AG09319 (cell line): ENCODE measurements at places on chromosomes 13 and 19.

- DNase-seq: no peak
Observed at GRCh38 chr13:86559901-86560300, 760.7 kb upstream of the SLITRK6 start.

DNA sequence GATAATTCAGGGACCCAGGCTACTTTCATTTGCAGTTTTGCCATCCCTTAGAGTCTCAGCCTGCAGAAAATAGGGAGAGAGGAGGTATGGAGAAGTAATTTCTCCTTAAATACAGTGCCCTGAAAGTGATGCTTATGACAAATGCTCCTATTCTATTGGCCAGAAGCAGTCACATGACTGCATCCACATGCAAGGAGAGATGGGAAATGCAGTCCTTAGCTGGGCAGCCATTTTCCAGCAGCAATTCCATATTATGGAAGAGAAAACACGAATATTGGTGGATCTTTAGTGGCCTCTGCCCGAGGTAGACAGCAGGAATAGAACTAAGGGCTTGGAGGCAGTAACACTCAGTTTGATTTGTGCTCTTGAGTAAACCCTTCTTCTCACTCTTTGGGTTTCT is 39.4 kb downstream of the VAV1 start:
- peak; percentile 16 for DNase-seq

DNA sequence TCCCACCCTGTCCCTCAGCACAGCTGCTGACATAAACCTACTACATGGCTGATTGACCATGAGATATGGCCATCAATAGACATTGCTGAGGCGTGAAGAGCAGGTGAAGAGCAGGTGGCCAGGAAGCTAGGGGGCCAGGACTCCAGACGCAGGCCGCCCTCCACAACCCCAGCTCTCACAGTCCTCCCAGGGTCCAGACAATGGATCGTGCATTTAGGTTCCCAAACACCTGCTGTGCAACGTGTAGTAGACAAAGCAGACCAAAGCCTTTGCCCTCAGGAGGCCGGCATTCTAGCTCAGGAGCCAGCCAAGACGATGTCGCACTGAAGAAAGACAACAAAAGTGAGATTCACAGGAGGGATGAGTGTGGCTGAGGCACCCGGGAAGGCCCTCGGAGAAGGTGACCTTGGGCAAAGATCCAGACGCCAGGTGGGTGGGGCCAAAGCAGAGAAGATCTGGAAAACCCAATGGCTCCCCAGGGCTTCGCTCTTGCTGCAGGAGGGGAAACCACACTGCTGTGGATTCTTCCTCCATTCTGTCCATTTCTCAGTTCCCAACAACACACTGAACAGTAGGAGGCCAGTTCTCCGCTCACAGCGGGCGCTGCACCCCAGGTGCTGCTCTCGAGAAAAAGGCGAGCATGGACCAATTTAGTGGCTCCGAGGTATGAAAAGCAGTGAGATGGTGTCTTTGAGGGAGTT is 1.4 kb downstream of the FFAR1 start:
- DNase-seq: no peak

DNA sequence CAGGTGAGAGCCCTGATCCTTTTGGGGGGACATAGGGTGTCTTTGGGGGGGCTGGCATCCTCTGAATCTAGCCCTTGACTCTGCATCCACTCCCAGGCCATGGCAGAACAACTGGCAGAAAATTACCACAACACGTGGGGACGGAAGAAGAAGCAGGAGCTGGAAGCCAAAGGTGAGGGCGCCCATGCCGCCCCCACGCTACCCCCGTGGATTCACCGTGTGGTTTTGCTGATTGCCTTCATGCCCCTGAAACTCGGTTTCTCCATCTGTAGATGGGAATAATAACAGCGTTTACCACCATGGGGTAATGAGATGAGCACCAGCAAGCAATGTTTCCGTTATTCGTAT is 72.9 kb downstream of the RYR1 start:
- no peak for DNase-seq

- DNase-seq: no peak
Observed at GRCh38 chr19:12792051-12792852, 966 bp downstream of the JUNB start.

DNA sequence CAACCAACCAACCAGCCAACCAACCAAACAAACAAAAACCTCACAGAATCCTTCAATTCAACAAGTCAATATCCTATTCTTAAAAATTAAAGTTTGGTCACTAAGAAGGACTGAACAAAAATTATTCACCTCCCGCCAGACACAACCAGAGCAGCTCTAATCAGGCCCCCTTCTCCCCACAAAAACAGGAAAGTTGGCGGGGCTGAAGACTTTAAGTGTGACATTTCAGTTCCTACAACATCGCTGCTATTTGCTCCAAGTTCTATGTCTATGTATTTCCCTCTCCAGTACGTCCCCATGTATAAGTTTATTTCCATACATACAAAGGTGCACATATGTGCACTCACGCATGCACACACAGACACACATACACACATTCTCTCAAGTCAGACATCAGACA is 32.8 kb upstream of the STK24 start:
- DNase-seq: no peak

- DNase-seq: no peak
Observed at GRCh38 chr19:7516878-7517277, 975 bp downstream of the ZNF358 start.

DNA sequence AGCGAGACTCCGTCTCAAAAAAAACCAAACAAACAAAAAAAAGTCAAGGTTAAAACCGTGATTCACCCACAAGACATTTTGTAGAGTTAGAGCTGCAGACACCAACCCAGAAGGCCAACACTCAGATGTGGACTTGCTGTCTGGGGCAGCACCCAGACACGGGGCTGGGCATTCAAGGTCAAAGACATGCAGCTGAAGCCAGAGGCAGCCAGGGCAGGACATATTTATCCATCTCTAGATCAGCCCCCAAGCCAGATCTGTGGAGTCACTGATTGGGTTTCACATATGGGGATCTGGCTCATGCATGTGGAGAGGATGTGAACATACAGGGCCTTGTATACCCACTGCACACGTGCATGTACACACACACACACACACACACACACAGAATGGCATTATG is 3.6 kb downstream of the KLK15 start:
- DNase-seq: no peak

GRCh38 chr13:74920920-74921319 is 561.0 kb downstream of the TBC1D4 start:
- no peak for DNase-seq

DNA sequence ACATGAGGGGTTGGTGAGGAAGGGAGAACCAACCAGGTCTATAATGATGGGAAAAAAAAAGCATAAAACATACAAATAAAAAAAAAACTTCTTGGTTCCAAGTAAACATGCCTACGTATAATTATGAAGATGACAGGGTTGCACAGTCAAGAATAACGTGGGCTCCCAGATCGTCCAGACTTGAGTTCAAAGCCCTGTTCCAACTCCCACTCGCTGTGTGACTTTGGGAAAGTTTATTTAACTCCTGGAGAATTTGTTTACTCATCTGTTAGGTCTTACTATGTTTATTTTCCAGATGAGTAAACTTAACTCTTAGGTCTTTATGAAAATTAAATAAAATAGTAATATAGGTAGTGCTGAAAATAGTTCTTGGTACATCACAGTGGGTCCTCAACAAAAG is 13.8 kb downstream of the STARD13 start:
- no peak for DNase-seq

- no peak for DNase-seq
Observed at GRCh38 chr19:16652854-16653253, 7.1 kb downstream of the SMIM7 start.

DNA sequence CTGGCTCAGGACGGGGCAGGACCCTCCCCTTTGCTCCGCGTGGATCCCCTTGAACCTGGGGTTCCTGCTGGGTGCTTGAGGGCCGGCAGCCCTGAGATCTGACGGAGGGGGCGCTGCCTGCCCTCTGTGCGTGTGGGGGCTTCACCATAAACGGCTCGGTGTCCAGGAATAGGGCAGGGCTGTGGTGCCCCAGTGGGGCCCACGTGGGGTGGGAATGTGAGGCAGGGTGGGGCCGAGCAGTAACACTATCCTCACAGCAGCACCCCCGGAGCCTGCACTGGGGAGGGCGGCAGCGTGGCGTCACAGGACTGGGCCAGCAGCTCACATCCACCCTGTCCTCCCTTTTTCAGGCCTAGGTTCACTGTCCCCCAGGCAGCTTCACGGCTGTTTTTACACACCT is 38.0 kb downstream of the GAS6 start:
- DNase-seq: no peak

DNA sequence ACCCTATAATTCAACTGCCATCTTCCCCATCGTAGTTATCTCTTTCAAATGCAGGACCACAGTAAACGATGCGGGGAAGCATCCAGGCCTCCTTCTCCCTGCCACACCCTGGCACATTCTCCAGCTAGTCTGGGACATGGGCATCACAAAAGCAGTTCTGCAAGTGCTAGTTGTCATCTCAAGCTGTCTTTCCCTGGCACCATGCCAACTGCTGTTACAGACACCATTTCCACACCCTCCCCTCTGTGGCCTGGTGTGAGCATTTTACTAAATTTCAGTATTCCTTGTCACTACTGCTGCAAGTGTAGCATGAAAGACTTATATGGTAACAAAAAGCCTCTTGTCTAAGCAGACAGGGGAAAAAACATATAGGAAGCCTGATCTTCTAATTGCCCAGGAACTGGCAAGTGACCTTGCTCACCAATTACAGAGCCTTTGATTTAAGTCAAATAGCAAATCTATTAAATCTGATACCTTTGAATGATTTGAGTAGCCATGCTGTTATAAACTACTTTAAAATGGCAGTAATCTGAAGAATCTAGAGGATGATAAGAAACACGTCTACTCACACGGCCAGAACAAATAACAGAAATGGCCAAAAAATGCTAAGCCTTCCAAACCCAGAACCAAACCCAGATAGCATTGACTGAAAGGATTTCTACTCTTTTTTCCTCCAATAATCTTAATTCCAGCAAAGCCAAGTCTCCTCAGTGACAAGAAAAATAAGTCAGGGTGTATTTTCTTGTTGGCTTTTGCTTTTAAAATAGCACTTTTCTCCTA is 179.0 kb downstream of the NUFIP1 start:
- no peak for DNase-seq

DNA sequence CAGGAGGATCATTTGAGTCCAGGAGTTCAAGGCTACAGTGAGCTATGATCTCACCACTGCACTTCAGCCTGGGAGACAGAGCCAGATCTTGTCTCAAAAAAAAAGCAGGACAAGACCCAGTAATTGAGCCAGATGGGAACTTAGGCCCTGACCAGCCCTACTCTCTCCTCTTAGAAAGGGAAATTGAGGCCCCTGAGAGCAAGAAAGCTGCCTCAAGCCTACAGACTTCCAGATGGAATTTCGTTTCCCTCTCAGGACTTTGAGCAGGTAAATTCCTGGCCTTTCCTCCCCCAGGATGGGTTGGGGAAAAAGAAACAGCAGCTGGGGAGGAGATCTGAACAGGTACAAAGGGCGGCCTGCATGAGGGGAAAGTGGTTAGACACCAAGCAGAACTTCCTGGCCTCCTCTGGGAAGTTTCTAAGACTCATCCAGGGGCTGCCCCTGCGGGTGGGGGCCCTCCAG is 3.6 kb upstream of the BCL3 start:
- no peak for DNase-seq

DNA sequence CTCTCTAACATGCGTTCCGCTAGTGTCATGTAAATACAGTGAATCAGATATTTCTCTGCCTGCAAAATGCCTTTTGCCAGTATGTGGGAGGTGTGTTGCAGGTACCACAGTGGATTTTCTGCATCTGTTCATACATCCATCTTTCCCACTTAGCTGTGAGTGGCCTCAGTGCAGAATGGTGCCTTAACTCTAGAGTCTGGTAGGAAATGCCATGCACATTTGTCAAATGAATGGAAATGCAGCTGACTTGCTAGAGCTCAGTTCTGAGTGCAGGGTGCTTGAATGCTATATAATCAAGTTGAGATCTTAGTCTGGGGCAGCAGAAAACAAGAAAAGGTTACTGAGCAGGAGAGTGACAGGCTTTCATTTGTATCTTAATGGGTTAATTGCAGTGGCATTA is 68.2 kb downstream of the LRCH1 start:
- no peak for DNase-seq

GRCh38 chr19:50831026-50831396 is 2.4 kb downstream of the KLK15 start:
- DNase-seq: no peak

GRCh38 chr13:61470786-61471185 is 55.1 kb upstream of the PCDH20 start:
- no peak for DNase-seq

GRCh38 chr19:13281567-13282291 is 131.5 kb downstream of the IER2 start:
- no peak for DNase-seq

DNA sequence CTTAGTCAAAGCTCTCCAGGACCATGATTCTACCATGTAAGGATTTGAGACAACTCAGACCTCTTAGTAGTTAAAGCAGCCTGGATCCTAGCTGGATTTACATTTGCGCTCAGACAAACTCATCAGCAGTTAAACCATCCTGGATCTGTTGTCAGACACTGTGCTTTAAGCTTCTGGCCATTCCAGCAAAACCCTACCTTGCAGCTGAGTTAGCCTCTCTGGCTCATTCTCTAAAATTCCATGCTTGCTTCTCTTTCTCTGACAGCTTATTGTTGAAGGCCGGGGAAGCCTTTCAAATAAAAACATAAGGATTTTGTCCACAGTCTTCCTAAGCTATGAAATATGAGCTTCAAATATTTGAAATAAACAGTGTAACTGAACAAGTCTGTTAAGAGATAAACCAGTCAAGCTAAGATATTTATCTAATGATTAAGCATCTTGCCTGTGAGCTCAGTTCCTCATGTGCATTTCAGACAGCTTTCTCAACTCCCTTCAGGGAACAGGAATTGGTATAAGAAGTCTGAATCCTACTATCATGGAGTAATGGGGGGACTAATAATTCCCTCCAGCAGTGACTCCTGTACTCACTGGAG is 89.3 kb downstream of the SLAIN1 start:
- no peak for DNase-seq

DNA sequence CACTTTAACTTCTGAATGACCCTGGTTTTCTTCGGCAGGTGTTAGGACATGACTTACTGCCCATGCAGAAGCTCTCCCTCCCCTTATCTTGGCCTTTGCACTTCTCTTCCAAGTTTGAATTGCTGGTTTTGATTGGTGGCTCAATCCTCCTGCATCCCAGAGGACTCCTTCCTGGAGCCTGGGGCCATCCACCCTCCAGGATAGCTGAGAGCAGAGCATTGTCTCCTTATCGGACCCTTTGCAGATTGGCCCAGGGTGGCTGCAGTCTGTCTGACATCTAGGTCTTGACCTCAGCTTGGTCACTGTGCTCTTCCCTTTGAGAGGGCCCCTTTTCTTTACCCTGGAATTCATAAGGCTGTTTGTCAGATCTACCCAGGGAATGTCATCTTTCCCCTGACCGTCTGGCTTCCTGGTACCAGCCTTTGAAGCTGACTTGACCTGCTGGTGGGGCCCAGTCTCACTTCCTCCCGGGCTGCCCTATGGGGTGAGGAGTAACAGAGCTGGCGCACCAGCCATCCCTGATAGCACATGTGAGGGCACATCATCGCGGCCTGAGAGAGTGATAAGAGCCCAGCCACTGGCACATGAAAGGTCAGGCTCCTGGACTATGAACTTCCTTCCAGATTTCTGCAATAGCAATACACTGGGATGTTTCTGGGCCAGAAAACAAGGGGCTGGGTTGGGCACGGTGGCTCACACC is 172.9 kb upstream of the UBL3 start:
- no peak for DNase-seq

- DNase-seq: no peak
Observed at GRCh38 chr19:1907563-1908363, 2.6 kb downstream of the ADAT3 start.

GRCh38 chr19:15936173-15936572 is 1.8 kb upstream of the CYP4F11 start:
- DNase-seq: no peak

GRCh38 chr13:50410921-50411746 is 395.9 kb downstream of the KCNRG start:
- no peak for DNase-seq

- no peak for DNase-seq
Observed at GRCh38 chr19:2043961-2044708, 6.9 kb downstream of the MKNK2 start.
